ENCODE measurements at places on chromosomes 4 and X.
A peak's percentile ranks its signal among the peaks of the same experiment; 100 is the strongest.

GRCh38 chr4:1985294-1985693, 23.5 kb downstream of the NELFA start:
- DNase-seq = no peak

GRCh38 chr4:101555341-101555880, 208.1 kb upstream of the PPP3CA start:
- DNase-seq = no peak

- no peak for DNase-seq
Measured at GRCh38 chr4:4591071-4591470, 49.2 kb upstream of the STX18 start.

GRCh38 chr4:40471923-40472322, 136.8 kb downstream of the CHRNA9 start:
- DNase-seq = no peak

- no peak for DNase-seq
Measured at GRCh38 chr4:67327245-67328017, 217.9 kb downstream of the CENPC start.

DNA sequence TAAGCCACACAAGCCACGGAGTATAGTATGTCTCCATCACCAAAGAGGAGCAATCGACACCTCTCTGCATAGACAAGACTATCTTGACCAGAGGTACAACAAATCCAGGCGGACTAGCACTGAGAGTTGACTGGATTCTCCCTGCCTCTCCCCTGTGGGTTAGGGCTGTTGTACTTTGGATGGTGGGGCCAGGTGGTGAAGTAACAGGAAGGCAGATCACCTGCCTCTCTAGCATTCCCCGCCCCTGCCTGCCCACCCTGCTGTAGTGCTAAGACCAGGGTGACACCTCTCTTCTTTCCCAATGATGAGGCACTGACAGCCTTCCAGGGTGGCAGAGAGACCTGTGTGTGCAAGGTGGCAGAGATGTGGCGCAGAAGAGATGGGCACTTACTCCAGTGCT, 47.5 kb upstream of the TRIM2 start:
- DNase-seq = no peak

- DNase-seq = no peak
Measured at GRCh38 chr4:73947239-73947985, 34.4 kb downstream of the PF4 start.

DNA sequence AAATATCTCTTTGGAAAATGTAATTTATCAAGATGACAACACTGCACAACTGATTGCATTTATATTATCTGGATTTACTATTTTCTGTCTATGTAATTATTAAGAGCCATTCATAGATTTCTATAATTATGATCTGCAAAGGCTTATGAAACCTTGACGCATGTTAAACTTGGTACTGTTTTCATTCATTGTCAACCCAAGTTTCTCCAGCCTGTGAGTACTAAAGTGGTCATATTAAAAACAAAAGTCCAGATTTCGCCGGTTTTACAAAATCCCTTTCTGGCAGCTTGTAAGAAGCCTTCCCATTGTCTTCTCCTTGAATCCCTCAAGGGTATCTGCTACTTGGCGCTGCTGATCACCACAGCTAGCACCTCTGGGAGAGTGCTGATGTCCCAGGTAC, 19.7 kb upstream of the GRPR start:
- peak; percentile 42 for DNase-seq

GRCh38 chrX:10602646-10603045, 17.7 kb downstream of the MID1 start:
- DNase-seq = no peak

DNA sequence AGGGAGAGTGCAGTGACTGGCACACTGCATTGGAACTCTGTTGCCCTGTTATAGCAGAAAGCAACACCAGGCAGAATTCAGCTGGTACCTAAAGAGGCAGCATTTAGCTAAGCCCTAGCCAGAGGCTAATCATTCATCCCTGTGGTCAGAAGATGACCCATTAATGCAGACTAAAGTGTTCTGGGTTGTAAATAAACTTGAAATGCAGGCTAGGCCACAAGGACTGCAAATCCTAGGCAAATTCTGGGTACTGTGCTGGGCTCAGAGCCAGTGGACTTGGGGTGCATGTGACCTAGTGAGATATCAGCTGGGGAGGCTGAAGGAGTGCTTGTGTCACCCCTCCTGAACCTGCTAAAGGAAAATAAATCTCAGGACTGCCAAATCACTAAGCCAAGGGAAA, 91.2 kb downstream of the LPAR4 start:
- no peak for DNase-seq

GRCh38 chr4:183149616-183150539, 50.8 kb downstream of the WWC2 start:
- no peak for DNase-seq

DNA sequence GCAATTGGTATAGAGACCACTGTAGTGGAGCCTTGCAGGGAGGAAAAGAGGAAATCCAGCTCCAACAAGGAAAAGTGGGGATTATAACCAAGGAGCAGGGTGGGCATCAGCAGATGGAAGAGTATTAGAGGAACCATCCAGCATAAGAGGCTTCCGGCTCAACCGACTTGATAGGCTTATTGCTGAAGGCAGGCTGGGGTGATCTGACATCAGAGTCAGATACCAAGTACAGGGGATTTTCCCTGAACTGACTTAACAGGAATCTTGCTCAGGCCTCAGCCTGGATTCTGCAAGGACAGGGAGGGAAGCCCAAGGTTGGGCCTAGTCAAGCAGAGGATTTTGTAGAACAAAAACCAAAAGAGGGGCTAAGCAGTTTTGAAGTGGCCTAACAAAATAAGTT, 129.6 kb downstream of the DCLK2 start:
- DNase-seq = no peak

- no peak for DNase-seq
Measured at GRCh38 chr4:111869339-111869738, 275.9 kb upstream of the FAM241A start.

DNA sequence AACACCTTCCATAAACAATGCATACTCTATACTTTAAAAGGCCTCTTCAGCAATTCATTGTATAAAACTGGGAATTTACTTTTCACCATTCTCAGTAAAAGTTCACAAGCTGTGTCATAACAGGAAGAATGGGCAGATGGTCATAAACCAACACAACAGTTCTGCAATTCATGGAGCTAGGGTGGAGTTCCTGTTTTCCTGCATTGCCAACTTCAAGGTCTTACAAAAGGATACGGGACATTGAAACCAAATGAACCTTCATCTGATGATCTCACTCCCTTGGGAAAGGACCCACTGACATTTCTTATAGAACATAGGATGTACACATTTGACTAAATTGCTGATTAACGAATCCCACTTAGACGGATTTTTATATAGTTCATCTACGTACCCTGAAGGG, 4.1 kb downstream of the KDR start:
- no peak for DNase-seq

GRCh38 chr4:133483600-133484246, 334.6 kb downstream of the PCDH10 start:
- no peak for DNase-seq

DNA sequence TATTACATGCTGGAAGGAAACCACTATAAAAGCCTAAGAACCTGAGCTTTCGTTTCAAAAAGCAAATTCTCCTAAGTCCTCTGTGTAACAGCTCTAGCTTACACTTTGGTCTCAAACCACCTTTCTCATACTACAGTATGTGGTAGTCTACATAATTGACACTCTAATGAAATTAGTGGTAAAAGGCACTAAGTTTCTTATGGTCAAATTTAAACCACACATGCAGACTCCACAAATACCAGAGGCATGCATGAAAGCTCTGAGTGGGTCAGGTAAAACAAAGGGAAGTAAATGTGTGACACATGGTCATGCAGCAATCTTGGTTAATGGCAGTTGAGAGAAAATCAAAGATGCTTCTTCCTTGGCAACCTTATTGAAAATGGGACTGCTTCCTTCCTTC, 187.8 kb downstream of the CCNG2 start:
- DNase-seq = no peak

DNA sequence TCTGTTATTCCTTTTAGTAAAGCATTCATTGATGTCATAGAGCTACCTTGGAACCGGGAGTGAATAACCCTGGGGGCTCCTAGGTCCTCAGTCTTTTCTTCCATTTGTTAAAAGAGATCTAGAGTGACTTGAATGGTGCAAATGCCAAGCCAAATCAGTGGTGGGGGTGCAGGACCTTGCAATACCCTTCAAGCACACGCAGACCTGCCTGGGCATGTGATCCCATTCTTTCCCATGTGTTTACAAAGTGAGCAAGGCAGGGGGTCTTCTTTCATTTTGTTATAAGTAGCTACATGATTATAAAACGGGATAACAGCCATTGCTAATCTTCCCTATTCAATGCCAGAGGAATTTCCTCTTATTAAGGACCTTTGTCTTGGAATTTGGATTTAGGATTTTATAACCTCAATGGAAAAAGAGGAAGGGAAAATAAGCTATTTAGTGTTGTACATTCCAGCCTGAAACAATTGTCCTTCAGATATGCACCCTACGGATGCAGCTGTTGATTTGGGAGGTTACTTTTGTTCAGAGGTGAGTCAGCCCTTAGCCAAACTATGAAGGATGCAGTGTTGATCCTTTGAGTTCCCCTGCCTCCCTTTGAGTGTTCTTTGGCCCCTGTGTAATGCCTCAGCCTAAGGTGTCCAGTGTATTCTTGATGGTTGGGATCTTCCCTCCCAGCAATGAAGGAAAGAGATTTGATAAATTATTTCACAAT, 623.8 kb upstream of the HTR2C start:
- no peak for DNase-seq

DNA sequence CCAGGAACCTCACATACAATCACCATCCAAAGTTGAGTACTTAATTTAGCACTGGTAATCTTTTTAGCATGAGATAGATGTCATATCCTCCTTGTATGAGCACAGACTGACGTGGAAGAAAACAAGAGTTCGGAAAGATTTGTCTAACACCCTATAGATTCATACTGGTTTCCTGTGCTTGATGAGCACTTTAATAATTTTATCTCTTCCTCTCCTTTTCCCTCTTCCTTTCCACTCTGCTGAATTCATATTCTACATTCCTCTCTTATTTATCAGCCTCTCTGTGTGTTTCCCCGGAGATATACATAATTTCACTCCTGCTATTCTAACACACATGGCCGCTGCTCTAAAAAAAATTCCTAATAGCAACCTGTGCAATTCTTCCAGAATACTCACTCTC, 273.9 kb downstream of the AFF2 start:
- no peak for DNase-seq

DNA sequence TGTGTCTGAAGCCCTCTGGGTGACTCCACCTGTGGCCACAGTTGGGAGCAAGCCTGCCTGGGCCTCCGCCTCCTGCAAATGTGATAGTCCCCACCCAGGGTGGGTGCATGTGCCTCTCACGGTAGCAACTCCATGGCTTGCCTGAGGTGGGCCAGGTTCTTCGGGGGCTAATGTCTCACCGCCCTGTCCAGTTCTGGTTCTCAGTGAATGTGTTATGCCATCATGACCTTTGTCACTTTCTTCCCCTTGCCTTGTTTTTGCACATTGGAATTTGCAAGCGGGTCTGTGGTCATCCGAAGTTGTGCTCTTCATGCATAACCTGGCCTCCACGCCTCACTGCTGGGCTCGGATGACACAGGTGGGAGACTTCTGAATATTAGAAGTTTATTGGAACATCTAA, 39.7 kb downstream of the SHROOM2 start:
- DNase-seq = no peak

DNA sequence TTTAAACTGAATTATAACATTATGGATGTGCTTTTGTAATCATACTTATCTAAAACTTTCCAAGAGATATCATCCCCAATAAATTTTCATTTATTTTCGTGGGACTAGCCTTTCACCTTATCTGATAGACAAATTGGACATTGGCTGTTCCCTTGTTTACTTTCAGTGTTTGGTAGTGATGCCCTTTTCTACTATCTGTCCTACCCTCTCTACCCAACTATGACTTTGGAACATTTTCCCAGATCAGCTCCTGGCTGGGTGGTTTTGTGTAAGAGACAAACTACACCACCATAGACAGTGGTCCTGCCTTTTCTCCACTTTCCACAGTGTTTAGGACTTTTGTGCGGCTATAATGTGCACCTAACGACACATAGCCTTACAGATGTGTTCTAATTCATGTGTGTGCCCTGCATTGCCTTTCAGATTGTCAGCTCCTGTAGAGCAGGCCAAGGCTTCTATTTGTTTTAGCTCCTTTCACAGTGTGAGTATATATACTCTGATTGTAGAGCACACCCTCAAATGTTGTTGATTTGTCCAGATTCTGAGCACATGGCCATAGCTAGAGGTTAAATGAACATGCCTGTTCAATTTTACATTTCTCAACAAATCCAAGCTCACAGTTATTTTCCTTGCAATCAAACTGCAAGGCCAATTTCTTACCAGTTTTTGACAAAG, 63.0 kb upstream of the TRPC5OS start:
- no peak for DNase-seq

- no peak for DNase-seq
Measured at GRCh38 chr4:128517096-128517738, 229.6 kb upstream of the PGRMC2 start.

GRCh38 chr4:47855350-47855749, 17.5 kb upstream of the CORIN start:
- DNase-seq = no peak

DNA sequence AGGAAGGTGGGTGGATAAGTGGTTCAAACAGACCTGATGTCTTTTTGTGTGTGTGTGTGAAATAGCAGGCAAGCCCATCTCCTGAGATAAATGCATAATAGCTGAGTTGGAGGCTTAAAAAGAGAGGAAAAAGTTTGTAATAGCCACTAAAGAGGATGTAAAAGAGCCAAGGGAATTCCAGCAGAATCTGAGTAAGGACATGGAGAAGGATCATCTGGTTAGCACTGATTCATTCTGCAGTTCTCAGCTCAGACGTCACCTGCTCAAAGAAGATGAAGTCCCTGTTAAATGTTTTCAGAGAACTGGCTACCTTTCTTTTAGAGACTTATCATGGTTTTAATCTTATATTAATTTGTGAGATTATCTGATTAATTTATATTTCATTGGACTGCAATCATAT, 21.0 kb upstream of the IL13RA2 start:
- no peak for DNase-seq

- DNase-seq = peak; percentile 33
Measured at GRCh38 chrX:106484233-106484632, 127.5 kb upstream of the RADX start.

- DNase-seq = no peak
Measured at GRCh38 chrX:5852941-5853340, 375.7 kb downstream of the NLGN4X start.

GRCh38 chr4:40412388-40412787, 77.3 kb downstream of the CHRNA9 start:
- no peak for DNase-seq

DNA sequence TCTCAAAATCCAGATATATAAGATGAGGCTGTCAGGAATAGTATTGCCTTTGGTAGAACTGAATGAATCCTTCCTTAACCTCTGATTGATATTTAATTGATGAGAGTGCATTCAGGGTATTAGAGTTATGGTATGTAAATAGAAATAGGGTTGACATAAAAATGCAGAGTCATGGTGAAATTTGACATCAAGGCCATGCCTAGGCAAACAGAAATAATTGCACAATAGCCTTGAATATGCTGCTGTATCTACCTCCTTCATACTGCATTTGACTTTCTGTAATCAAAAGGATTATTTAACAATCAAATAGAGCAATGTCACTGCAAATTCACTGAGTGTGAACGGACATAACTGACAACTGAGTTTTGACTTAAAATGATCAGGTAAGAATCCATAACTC, 1316.3 kb downstream of the STIM2 start:
- DNase-seq = no peak

GRCh38 chrX:15973299-15973698, 118.7 kb upstream of the AP1S2 start:
- DNase-seq = no peak

GRCh38 chrX:47831788-47832187, 4.9 kb upstream of the ZNF81 start:
- peak; percentile 10 for DNase-seq
